ENCODE measurements at places on chromosomes 6 and 20.

GRCh38 chr6:131685266-131685780, 15.9 kb downstream of the OR2A4 start:
- ATAC-seq: no peak

GRCh38 chr20:28562510-28562898, 2695.0 kb upstream of the DEFB115 start:
- ATAC-seq: peak; percentile 28

DNA sequence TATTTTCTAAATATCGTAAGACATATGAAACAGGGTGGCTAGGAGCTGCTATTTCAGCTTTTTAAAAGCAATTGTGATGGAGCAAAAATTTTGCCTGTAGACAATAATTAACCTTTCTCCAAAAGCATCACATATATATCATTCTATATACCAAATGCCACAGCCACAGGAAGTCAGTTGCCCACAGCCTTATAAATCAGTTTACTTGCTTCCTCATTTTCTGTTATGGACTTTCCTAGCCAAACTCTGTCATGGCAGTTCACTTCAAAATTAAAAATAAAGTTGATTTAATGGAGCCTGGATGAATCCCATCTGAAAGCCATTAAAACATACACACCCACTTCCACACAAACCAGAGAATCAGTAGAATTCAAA, 93.4 kb upstream of the NHSL1 start:
- no peak for ATAC-seq

DNA sequence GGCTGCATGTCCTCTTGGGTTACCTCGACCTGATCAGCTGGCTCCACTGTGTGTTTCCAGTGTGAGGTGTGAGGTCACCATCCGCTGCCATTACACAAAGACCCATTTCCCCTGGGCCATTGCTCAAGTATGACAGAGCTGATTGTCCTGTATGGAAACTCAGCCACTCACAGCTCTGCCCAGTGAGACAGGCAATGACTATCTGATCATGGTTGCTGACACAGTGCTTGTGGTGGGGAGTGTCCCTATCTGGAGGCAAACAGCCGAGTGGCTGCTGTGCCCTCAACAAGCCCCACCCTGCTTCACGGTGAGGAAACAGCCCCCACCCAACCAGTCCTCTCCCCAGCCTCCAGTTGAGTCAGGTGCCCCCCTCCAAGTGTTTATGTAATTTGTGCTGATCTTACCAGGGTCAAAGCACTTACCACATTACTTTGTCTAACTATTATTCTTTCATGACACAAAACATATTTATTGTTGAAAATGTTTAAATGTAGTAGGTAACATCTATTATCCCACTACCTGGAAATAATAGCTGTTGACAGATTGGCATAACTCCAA, 11.7 kb upstream of the MAPK13 start:
- ATAC-seq: no peak
